ENCODE measurements at places on chromosomes 7 and 10.
A peak's percentile ranks its signal among the peaks of the same experiment; 100 is the strongest.

DNA sequence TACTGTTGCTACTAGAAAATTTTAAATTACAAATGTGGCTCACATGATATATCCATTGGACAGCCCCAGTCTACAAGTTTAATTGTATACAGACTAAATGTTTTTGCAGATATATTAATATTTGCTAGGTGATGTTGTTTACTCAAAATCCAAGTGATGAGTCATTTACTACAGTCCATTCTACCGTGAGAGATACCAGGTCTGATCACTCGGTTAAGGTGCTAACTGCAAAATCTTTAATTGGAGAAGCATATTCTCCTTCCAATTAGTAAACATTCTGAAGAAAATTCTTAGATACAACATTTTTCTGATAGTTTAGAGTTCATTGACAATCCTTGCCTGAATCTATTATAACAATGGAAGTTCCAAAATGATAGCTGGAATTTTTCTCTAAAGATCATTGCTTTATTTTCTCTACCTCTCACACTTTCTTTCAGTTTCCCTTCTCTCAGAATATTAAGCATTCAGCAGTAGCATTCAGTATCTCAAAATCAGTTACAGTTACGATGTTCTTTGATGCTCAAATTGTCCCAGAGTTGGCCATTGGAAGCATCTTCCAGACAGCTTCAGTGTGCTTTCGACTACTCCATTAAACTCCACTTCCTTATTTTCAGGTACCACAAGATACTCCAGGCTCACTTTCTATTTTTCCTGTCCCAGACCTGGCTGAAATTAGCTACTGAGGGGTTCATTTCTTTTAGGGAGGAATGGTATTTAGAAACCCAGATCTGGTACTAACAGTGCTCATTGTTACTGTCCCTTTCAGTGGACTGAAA is 2.3 kb downstream of the ABCB1 start:
- no peak for DNase-seq

DNA sequence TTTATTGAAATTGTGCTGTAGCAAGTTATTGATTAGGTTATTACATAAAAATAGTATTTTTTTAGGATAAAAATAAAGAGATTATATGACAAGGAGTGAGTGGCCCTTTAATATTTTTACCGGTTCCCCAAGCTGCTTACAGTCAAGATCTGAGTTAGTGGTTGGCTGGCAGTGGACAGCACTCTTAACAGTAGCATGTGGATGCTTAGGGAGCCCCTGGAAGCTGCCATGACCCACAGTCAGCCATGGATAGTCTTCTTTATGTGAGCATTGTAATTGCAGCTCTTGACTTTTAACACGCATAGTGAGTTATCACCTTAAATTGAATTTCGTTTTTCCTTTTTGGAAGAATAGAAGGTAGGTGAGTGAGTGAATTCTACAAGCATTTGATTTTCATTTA is 22.1 kb downstream of the RAB18 start:
- peak; percentile 12 for DNase-seq

- DNase-seq: no peak
Measured at GRCh38 chr10:131683281-131683861, 217.4 kb upstream of the PPP2R2D start.

DNA sequence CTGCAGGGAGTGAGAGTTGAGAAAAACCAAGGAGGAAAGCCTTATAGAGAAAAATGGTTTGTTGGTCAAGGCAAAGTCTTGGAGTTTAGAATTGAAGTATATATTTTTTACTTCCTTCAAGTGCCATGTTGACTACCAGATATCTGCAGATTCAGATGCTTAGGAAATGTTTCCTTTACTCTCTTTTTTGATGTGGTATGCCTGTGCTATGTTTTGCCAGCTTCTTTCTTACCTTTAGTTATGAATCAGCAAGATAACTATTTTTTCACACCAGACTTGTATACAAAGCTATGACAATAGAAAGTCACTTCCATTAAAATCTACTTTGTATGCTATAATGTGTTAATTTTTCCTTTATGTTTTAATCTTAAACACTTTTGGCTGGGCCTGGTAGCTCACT is 3.6 kb downstream of the R3HCC1L start:
- DNase-seq: no peak

GRCh38 chr10:44065788-44066526 is 318.9 kb downstream of the CXCL12 start:
- no peak for DNase-seq

DNA sequence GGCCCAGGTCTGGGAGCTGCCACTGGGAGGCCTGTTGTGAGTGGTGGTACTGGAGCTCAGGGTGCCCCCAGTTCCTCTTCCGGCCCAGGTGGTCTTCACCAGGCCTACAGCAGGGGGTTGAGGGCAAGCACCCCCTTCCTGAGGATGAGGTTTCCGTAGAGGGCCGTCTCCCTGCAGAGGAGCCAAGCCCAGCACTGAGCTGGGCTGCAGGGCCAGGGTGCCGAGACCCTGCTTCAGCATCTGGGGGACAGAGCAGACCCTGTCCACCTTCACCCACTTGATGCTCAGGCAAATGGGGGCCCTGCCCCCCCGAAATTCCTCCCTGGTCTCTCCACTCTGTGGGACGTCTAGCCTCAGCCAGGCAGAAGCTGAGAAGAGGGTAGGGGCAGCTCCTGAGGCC is 2.6 kb downstream of the FUOM start:
- DNase-seq: no peak
